ENCODE measurements at places on chromosomes 3 and 15.

DNA sequence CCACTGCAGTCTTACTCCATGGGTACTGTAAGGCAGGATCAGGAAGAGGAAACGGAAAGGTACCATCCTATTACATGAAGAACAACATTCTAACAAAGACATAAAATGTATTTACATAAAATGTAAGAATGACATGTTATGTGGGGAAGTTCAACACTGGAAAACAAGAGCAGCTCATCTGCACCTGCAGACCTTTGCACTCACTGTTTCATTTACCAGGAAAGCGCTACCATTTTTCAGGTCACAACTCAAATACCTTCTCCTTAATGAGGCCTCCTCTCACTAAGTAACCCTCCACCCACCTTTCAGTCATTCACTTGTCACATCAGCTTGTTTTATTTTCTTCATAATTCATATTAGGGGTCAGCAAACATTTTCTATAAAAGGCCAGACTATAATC, 2.6 kb downstream of the TMCC1 start:
- DNase-seq: no peak

DNA sequence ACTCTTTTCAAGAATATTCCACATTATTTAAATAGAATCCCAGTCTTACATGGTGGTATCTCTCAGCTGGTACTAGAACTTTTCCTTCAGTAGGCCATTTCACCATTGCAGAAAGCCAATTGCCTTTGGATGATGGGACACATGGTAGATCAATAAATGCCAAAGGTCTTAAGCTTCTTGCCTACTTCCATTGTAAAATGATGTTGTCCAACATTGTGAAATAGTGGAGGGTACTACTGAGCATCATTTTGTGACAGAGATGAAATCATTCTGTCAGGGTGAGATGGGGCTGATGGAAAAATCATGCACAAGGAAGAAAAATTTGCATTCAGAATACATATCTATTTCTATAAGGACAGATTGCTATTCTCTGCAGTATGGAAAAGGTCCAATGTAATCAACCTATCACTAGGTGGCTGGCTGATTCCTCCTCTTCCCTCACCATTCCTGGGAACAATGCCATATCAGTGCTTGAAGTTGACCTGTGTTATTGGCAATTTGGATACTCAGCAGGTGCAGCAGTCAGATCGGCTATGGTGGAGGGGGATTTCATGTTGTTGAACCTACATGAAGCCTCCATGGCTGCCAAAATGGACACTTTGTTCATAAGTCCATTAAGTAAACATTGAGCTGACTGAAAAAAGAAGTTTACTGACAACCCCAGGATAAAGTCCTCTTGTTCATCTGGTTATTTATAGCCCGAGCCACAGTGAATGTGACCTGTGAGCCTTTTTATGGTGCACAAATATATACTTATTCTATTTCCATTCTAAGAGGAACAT, 596.9 kb upstream of the ARPP21 start:
- DNase-seq: no peak

- DNase-seq: no peak
Measured at GRCh38 chr3:167813169-167814123, 77.9 kb downstream of the SERPINI1 start.

- DNase-seq: no peak
Measured at GRCh38 chr3:59538753-59539432, 489.1 kb upstream of the CFAP20DC start.

DNA sequence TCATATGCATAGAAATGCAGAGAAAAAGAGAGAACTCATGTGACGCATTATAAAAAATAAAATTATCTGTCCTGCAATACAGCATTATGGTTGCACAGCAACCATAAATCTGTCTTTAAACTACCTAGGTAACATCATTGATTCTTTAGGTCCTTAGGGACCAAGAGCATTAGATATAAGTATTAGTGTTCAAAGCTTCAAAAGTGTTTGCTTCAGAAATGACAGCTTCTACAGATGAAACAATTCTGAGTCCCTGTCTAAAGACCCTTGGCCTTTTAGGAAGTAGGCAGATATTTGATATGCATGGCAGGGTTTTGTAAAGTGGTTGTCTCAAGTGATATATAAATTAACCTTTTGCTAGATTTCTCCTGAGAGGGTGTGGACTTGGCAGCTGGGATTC, 454.2 kb downstream of the GBE1 start:
- no peak for DNase-seq

All from fibroblast of pulmonary artery (primary cell).